Nasal cavity respiratory epithelium epithelial cell of viscerocranial mucosa (primary cell): ENCODE measurements at places on chromosomes 3 and 15. TPM values are rescaled to one million over a fixed set of nuclear protein-coding genes. Genes with fewer than 3 reads are reported as not detected.

TTLL13 gene
- total RNA-seq, result under 0.01 and 0.07 TPM in 2 replicates

SCAMP5 gene
- total RNA-seq, result under 0.01 and 0.64 TPM in 2 replicates

C3orf85 gene
- total RNA-seq, result not detected in 2 replicates

FOXB1 gene
- not detected in 2 replicates for total RNA-seq

GADL1 gene
- total RNA-seq, result not detected in 2 replicates

ADAMTSL3 gene
- total RNA-seq, result under 0.01 and 0.07 TPM in 2 replicates

POPDC2 gene
- total RNA-seq, result 0.28 and 0.34 TPM in 2 replicates

PRSS50 gene
- total RNA-seq, result under 0.01 TPM in 1 of 2 replicates, not detected in the other

STRIT1 gene
- total RNA-seq, result not detected in 2 replicates

FSTL1 gene
- total RNA-seq, result 50.6 and 122 TPM in 2 replicates

ZBTB20 gene
- total RNA-seq, result 2.1 and 7.1 TPM in 2 replicates

C15orf61 gene
- 3.1 and 6.5 TPM in 2 replicates for total RNA-seq

CYP19A1 gene
- total RNA-seq, result not detected in 2 replicates

SH3GL3 gene
- total RNA-seq, result under 0.01 and 0.14 TPM in 2 replicates

ISLR gene
- total RNA-seq, result not detected in 2 replicates

ALPK3 gene
- total RNA-seq, result under 0.01 and 0.85 TPM in 2 replicates

GOLGA8S gene
- under 0.01 TPM in 1 of 2 replicates, not detected in the other for total RNA-seq

PLA2G4E gene
- 0.14 and 2.4 TPM in 2 replicates for total RNA-seq

LSG1 gene
- total RNA-seq, result 59.4 and 61.5 TPM in 2 replicates

NGLY1 gene
- 34.1 and 43.1 TPM in 2 replicates for total RNA-seq

EEF1AKMT4 gene
- total RNA-seq, result 10.3 and 10.9 TPM in 2 replicates

CFAP161 gene
- total RNA-seq, result under 0.01 and 0.07 TPM in 2 replicates

PTH1R gene
- not detected in 2 replicates for total RNA-seq

CPNE9 gene
- not detected in 2 replicates for total RNA-seq

SCN11A gene
- under 0.01 TPM in 2 replicates for total RNA-seq

MYO9A gene
- total RNA-seq, result 39.6 and 59.7 TPM in 2 replicates

DNAH1 gene
- total RNA-seq, result 0.68 and 1.9 TPM in 2 replicates

LIPH gene
- 2.4 and 4.7 TPM in 2 replicates for total RNA-seq

FMN1 gene
- total RNA-seq, result 0.34 and 3.0 TPM in 2 replicates

TMCO5A gene
- not detected in 2 replicates for total RNA-seq

ADAMTS9 gene
- total RNA-seq, result 0.34 and 9.0 TPM in 2 replicates

SLC22A13 gene
- total RNA-seq, result 0.34 and 0.43 TPM in 2 replicates

TICRR gene
- total RNA-seq, result under 0.01 and 0.14 TPM in 2 replicates

ANKUB1 gene
- total RNA-seq, result 0.34 and 4.1 TPM in 2 replicates
